ENCODE measurements at places on chromosomes 12 and 14.
A peak's percentile ranks its signal among the peaks of the same experiment; 100 is the strongest.

DNA sequence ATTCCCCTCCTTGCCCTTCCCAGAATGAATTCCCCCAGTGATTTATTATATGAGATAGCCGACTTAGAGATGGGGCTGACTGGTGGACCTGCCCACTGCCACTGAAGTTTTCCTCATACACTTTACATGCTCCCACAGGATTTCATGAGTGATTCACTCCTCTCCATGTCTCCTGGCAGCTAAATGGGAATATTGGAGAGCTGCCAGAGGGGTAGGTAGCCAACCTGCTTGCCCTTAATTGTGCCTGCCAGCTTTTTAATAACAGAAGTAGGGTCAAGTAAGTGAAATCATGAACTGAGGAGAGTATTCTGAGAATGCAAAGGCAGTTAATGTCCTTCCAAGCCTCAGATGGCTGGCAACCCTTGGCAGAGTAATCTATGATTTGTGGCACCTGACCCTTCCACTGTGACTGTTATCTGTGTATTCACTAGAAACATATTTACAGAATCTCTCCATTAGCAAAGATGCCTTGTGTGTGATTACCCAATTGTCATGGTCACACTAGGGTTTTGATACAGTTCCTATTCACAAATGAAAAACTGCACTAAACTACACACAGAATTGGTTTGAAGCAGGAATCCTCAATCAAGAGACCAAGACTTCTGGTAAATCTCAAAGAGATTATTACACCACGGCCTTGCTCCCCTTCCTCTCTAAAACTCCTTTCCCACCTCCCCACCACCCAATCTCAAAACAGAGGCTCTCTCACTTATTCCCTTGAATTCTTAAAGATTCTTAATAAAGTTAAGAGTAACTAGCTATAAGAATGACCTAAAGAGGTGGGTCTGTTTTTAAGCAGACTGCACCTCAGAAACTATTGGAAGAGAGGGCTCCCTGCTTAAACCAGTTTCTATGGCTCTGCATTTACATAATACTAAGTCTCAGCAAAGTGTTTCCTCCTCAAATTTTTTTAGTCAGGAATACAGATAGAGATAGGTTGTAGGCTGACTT is 17.2 kb downstream of the NKX2-1 start:
- no peak for DNase-seq

DNA sequence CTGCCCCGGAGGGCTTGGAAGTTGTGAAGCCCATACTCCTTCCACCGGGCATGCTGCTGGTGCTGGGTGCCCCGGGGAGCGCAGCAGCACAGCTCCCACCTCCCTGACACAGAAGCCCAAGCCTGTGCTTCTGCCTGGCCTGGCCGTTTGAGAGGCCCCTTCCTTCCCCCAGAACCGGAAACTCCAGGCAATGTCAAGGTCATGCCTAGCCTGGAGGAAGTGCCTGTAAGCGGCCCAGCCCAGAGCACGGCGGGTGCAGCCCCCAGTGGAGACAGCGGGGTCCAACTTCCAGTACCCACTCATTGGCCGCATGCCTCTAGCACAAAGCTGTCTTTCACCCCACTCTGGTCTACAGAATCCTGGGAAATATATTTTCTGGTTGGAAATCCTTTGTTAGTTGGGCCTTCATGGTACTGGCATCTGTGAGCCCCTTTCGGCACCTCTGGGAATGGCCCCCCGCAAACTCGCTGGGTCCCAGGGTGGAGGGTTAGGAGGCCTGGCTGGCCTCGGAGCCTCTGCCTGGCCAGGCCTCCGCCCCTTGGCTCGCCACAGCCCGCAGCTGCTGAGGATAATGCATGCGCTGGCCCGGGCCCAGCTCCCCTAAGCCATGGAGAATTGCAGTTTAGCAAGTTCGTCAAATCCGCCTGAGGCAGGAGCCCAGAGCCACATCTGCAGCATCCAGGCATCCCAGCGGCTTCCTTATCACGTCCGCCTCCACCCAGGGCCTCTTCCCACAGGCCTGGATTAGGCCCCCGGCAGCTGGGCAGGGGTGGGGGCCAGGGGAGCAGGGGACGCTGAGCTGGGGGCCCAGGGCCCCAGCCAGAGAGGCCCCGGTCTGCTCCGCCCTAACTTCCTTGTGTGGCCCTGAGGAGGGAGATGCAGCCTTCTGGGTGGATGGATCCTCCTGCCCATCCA is 48.9 kb upstream of the DLK1 start:
- DNase-seq = no peak

- no peak for DNase-seq
Measured at GRCh38 chr12:96890331-96890730, 16.7 kb upstream of the NEDD1 start.

- no peak for DNase-seq
Measured at GRCh38 chr14:90504643-90505042, 107.8 kb downstream of the CALM1 start.

DNA sequence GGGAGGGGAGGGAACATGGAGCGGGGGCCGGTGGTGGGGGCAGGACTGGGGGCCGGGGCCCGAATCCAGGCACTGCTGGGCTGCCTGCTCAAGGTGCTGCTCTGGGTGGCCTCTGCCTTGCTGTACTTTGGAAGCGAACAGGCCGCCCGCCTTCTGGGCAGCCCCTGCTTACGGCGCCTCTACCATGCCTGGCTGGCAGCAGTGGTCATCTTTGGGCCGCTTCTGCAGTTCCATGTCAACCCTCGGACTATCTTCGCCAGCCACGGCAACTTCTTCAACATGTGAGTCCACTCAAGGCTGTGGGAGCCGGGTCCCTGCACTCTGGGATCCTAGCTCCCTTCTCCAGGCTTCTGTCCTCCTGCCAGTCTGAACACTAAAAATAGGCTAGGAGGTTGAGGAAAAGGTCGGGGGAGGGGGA is 1.1 kb downstream of the FITM1 start:
- DNase-seq = no peak

DNA sequence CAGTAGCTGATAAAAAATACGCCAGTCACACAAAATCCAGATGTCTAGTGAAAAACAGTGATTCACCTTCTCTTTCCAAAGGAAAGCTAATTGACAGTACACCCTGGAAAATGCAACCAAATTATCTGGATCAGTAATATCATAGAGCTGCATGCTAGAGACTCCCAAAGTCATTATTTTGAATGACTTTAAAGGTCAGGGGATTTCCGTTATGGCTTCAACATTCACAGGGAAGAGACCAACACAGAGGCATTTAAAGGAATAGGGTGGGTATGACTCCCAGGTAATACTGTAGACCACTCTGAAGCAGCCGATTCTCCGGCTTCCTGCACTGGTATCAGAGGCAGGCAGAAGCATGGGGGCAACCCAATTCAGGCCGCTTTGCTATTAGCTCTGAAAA is 190.4 kb downstream of the STXBP6 start:
- DNase-seq = no peak

- DNase-seq = no peak
Measured at GRCh38 chr12:4138051-4138450, 135.5 kb upstream of the CCND2 start.

- DNase-seq = no peak
Measured at GRCh38 chr12:91163116-91163515, 19.5 kb downstream of the DCN start.

DNA sequence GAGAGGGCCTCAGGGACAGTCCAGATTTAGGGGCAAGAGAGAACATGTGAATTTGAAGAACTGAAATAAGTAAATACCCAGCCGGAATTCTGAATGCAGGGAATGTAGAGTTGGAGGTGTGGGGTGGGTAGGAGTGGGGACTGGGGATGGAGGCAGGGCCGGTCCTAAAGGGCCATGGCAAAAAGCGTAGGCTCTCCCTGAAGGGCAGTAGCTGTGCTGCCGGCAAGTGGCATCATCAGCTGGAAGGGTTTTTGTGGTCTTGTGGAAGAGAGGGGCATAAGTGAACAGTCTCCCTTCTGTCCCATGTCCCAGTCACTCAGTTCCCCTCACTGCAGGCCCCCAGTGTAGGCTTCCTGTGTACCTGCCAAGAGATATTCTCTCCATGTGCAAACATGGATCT is 104.6 kb downstream of the GCH1 start:
- DNase-seq = no peak

DNA sequence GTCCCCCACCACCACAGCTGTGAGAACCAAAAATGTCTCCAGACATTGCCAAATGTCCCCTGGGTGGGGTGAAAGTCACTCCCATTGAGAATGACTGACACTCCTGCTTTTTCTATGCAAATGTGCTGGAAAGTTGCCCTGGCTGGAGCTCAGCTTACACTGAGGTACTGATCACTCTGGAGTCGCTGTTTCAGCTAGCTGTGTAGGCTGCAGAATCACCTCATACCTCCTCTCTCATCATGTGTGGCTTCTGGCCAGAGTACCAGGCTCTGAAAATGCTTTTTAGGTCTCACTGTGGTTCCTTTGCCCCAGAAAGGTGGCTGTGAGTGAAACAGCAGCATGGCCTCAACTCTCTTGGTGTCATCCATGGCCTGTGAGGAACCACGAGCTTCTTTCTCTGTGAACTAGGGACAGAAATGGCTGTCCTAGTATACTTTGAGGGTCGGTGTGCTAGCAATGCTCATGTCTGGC is 414.4 kb downstream of the DPF3 start:
- DNase-seq = no peak

DNA sequence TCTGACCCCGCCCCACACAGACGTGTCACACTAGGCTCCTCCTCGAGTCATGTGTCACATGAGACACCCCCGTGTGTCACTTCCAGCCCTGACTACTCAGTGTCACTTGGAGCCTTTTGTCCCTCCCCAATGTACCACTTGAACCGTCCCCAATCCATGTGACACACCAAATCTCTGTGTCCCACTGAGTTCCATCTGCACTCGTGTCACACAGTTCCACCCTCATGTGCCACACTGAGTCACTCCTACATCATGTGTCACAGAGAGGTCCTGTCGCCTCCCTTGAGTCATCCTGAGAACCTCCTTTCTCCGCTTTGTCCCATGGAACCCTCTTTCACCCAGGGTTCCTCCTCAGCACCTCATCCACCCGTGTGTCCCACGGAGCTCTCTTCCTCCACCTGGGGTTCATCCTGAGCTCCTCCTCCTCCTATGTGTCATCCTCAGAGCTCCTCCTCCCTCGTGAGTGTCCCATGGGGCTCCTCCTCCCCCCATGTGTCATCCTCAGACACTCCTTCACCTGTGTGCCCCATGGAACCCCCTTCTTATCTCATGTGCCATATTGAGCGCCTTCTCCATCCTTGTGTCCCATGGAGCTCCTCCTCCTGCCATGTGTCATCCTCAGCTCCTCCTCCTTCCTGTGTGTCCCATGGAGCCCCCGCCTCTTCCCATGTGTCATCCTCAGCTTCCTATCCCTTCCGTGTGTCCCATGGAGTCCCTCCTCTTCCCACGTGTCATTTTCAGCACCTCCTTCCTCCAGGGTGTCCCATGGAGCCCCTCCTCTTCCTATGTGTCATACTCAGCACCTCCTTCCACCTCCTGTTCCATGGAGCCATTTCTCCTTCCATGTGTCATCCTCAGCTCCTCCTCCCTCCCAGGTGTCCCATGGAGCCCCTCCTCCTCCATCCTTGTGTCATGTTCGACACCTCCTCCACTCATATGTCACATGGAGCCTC is 32.0 kb downstream of the RTL1 start:
- no peak for DNase-seq

GRCh38 chr12:132321321-132322118 is 7.9 kb downstream of the GALNT9 start:
- no peak for DNase-seq

DNA sequence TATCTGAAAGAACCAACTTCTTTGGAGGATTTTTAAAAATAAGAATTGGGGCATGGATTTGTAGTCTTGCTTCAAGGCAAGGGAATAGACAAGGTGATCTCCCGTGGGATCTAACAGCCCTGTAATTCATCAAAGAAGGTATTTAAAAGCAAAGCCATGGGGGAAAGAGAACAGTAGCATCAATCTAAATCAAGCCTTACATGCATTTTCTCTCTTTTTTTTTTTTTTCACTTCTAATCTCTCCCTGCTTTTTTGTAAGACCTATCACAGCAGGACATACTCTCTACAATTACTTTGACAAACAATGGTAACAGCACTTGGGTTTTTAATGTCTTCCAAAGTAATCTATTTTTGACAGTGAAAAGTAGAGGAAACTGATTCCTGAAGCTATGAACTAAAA is 367.9 kb downstream of the PAWR start:
- DNase-seq = no peak

DNA sequence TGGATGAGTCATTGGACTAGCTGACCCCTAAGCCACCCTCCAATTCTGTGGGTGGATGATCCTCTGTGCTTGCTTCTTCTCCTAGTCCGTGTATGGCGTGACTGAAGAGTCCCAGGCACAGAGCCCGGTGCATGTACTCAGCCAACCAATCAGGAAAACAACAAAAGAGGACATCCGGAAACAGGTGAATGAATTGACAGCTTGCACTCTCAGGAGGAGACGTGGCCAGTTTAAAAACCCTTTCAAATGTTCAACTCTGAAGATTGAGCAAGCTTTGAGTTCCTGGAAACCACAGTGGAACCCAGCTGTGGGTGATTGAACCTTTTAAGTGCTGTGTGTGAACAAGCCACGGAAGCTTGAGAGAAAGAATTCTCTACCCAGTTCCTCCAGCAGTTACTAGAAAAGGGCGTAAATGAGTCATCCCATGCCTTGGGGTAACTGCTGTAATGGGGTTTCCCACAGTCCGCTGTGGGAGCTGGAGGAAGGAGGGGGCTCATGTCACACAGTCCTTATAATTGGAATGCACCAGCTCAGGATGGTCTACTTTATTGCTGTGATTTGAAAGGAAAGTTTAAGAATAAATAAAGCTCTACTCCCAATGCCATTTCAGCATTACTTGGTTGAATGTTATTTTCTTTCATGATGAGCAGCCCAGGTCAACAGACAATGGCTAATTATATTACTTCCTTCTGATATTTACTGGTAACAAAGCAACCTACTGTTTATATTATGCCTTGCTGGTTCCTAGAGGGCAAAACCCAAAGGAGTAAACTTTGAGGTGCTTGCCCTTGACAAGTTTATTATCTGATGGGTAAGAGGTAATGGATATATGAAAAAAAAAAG is 417.0 kb downstream of the DPF3 start:
- peak; percentile 95 for DNase-seq

- DNase-seq = peak; percentile 77
Measured at GRCh38 chr12:7131502-7131866, 1.3 kb downstream of the CLSTN3 start.

- no peak for DNase-seq
Measured at GRCh38 chr14:61513986-61514830, 181.1 kb upstream of the HIF1A start.

DNA sequence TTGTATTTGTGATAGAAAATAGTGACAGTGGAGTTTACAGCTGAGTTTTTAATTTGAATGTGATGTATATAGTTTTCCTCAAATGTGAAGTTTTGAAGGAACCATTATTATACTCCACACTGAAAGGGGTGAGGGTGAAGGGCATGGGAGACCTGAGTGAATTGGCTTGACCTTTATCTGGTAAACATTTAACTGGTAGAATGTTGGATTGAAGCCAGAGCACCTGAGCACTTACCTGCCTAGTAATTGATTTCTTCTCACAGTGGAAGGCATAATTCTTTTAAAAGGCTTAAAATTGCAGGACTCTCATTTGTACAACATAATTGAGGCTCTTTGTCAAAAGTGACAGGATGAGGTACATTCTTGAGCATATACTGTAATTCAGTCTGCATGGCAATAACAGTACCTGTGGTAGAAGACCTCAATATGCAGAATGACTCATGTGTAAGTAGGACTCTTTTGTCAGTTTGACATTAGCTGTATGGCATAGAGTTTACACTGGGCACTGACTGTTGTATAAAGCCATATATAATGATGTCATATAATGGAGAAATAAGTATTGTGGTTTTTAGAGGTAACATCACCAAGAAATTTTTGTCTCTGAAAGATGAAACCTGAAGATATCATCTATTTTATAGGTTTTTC is 309.6 kb downstream of the TMTC2 start:
- DNase-seq = no peak

Data from activated CD8-positive, alpha-beta T cell treated with anti-CD3 and anti-CD28 coated beads, Interleukin-2, amount 10 ng/mL, durations not matched to agents 7 days and 5 days (primary cell).